ENCODE measurements at places on chromosomes 1 and 21.

DNA sequence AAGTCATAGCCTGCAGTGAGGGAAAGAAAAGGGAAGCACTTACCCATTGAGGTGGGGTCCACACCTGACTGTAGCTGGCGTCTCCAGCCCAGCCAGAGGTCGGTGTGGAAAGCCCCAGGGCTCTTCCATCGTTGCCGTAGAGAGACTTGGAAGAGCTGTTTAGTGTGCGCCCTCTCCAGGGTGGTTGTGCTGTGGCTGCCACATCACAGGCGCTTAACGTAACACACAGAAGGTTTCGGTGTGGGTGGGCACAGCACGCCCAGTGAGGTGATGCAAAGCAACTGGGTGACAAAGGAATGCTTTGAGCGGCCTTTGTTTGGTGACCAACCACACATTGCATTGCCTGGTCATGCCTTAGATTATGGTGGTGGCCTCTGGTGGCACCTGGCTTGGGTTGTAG is 36.8 kb upstream of the KIF1B start:
- no peak for DNase-seq

DNA sequence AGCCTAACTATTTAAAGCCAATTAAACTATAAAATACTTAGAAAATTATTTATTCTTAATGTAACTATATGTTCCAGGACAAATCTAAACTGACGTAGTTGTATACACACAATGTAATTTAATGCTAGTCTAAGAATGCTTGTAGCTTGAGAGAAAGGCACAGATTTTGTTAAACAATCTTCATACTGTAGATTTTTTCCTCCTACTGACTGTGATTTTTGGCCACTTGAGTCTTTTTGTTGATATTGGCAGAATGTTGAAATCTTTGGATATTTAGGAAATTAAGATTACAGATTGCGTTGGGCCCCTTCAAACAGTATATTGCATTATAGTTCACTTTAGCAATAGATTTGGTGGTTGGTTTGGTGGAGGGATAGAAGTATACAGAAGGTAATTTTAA is 40.5 kb downstream of the ATF3 start:
- DNase-seq, result no peak

GRCh38 chr1:236524142-236524894 is 536 bp downstream of the LGALS8 start:
- DNase-seq, result no peak

DNA sequence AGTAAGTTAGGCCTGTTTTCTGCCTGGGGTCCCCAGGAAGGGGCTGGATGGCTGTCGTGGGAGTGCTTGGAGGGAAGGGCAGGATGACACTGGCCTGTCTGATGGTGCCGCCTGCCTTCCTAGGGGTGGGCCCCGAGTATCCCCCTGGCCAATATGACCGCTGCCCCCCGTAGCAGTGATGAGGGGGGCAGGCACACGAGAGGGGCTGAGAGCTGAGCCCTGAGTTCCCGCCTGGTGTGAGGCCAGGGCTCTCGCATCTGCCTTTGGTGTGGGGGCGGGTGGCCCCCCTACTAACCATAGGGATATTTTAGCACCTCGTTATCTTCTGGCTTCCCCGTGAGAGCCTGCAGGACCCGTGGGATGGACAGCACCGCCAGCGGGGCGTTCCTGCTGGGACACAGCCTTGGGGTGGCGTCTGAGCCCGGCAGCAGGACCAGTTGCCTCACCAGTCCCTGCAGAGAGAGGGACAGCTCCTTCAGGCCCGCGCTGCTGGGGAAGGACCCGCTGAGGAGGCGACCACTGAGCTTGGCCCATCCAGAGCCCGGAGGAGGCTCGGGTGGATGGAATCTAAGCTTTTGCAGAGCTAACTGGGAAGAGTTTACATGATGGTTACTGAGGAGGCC is 10.4 kb downstream of the KRTAP10-1 start:
- no peak for DNase-seq

DNA sequence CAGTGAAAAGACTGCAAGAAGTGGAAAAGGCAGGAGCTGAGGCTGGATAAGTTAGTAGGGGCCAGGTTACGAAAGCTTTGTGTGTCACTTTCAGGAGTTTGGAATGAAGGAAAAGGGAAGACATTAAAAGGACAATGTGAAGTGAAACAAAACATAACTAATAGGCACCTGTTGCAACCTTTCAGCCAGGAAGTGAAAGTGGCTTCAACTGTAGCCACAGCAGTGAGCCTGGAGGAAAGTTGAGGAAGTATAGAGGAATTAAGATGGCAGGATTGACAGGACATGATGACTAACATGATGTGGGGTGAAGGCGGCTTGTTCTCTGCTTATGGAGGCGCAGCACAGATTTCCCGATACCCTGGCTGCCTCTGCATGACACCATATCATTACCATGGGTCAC is 68.9 kb downstream of the C4BPA start:
- DNase-seq, result no peak

GRCh38 chr1:68281946-68282615 is 49.8 kb upstream of the WLS start:
- DNase-seq, result no peak

Data from progenitor cell of endocrine pancreas (in vitro differentiated cells).